Nucleus accumbens (tissue), 56 donors: ENCODE measurements at places on chromosomes 11 and 22.

GRCh38 chr11:115961159-115962003, 457.2 kb upstream of the CADM1 start:
- no peak for DNase-seq

DNA sequence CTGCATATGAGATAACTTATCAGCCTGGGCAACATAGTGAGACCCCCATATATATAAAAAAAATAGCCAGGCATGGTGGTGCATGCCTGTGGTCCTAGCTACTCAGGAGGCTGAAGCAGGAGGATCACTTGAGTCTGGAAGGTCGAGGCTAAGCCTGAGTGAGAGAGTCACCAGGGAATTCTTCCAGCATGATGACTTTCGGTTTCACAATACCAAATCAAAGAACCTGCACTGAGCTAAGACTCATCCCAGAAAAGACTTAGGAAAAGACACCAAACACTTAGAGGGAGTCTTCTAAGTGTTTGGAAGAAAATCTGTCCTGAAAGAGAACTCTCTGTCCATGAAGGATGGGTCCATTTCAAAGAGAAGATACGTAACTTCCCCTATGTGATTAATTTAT, 12.7 kb downstream of the STK33 start:
- no peak for DNase-seq

GRCh38 chr11:118524757-118525470, 2.4 kb upstream of the TTC36 start:
- DNase-seq: no peak

GRCh38 chr22:46180370-46181137, 30.2 kb downstream of the PPARA start:
- no peak for DNase-seq

DNA sequence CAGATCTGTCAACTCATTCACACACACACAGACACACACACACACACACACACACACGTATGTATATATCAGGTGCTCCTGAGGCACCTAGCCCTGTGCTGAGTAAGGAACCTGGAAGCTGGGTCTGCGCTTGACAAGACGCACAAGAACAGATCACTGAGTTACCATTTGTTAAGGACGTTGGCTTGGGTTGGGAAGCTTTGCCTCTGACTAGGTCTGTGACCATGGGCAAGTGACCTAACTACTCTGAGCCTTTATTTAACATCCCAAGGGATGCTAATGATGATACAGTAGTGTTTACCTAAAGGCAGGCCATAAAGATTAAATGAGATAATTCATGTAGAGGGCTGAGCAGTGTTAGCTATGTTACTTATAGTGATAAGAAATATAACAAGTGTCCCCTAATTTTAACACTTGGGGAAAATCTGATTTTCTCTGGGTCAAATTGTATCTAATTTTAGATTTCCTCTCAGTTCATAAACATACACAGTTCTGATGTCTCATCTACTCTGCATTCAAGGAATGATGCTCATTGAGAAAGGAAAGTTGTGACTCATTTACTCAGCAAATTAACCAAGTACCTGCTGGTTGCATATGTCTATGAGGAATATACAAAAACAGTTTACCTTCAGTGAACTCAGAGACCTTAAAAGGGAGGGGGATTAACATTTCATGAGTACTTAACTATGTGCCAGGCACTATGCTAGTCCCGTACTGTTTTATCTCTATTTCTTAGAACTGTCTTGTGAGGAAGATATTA, 13.6 kb downstream of the RNF185 start:
- DNase-seq: no peak

GRCh38 chr11:67545280-67545679, 22.0 kb upstream of the CABP2 start:
- DNase-seq: no peak

DNA sequence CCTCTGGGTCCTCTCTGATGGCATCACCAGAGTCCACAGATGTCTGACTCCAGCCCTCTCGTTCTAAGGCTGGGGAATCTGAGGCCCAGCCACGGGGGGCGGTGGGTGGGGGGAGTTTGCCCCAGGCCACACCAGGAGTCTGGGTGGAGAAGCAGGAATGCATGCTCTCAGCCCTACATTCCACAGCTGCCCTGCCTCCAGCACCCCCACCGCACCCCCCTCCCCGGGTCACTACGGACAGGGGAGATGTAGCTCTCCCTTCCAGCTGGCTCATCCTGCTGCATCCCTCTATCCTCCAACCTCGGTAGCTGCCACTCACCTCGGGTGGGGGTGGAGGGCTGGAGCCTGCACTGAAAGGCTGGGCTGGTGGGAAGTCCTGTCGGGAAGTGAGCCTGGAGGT, 2.3 kb upstream of the PVALB start:
- no peak for DNase-seq

GRCh38 chr11:36239636-36240035, 49.6 kb downstream of the COMMD9 start:
- DNase-seq: no peak

DNA sequence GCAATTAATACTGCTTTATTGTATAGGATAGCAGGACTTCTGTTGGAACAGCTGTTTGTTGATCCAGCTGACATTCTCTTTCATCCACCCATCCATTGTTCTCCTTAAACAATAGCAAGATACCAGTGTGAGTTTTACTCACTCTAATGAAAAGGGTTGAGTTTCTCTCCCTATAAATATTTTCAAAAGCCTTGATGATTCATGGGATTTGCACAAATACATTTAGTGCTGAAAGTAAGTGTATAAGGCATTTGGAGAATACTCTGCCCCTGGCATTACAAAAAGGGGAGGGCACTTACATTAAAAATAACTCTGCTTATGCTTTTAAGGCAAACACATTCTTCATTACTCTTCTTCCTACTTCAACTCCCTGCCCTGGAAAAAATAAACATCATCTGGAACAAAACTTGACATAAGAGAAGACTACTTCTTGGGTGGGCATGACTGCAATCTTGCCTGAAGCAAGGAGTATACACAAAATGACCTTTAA, 634.9 kb downstream of the METTL15 start:
- DNase-seq: no peak
